ENCODE measurements at places on chromosomes 7 and 10.
A peak's percentile ranks its signal among the peaks of the same experiment; 100 is the strongest.

- DNase-seq = no peak
These were observed 66.3 kb downstream of the CYTH3 start for GRCh38 chr7:6205971-6206660.

GRCh38 chr7:38318803-38319416 is 45.5 kb upstream of the TARP start:
- no peak for DNase-seq

GRCh38 chr7:24141874-24142509 is 142.0 kb upstream of the NPY start:
- no peak for DNase-seq

DNA sequence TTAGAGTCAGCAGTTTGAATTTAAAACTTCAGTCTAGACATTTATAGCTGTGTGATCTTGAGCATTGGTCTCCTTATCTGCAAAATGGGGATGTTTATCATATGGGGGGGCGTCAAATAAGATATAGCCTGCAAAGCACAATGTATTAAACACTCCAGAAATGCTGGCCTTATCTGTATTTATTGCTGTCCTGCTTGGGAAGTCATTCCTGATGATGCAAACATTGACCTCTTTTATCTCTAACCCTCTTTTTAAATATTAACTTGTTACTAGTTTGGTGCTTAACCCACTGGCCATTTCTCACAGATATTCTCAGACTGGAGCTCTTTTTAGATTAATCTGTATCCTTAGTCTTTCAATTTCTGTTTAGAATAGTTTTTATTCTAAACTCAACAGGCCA is 13.2 kb downstream of the MRPS33 start:
- no peak for DNase-seq

- DNase-seq = peak; percentile 74
These were observed 9.7 kb upstream of the ZFAND2A start for GRCh38 chr7:1169409-1170368.

DNA sequence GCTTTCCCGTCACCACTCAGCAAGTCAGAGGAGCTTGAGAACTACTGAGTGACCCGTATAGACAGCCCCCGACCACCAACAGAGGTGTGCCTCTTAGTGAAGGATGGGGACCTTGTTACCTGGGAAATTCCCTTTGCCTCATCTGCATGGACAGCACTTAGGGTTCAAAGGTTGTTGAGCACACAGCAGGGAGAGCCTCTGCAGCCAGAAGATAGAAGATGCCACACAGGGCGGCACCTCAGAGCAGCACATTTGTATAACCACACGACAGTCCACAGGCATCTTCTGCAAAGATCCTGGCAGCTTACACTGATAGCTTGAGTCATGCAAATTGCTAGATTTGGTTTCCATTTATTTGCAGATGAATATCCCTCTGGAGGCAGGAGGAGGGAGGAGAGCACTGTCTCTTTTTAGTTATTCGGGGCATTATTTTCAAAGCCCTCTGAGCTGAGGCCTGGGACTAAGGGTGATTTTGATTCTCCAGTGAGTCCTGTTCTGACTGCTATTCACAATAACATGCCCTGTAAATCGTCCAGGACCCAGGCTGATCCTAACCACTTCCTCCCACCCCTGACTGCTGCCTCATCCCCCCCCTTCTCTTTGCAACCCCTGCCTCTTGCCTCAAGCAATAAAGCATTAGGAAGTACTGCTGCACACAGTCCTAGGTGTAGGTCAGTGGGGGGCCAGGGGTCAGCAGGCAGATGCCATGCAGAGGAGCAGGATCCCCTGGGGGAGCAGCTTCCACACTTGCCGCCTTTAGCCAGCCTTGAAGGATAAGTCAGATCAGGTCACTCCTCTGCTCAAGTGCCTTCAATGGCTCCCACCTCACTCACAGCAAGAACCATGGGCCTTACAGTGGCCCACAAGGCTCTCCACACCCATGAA is 24.6 kb upstream of the INMT start:
- no peak for DNase-seq

DNA sequence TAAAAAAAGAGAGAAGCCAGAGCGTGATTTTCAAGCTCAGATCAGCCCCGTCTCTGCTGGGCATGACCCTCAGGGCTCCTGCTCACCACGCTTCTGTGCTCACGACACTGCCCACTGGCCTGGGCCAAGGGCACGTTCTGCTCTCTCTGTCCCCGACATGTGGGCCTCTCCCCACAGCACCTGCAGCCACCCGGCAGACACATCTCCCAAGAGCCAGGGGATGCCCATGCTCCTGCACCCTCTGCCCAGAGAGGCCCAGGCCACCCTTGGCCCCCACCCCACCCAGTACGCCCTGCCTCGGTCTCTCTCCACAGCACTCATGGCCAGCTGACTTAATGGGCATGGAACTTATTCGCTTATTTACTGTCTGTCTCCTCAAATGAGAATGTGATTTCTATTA is 175.4 kb upstream of the RNF32 start:
- no peak for DNase-seq

DNA sequence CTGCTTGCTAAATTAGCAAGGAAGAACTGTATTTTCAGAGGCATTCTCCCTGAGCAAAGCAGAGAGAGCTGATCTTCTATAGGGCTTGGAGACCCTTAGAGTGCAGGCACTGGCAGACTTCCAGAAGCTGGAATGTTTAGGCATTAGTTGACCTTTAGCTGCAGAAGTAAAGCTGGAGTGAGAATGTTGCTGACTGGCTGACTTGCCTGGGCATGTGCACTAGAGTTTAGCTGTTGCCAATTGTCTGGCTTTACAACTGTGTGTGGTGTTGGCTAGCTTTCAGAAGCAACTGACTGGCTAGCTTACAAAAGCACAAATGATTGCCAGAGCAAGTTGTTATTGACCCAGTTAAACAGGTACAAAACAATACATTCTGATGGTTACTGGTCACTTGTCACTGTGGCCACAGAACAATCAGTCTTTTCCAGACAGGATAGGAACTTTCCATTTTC is 25.1 kb downstream of the FAM13C start:
- DNase-seq = no peak

DNA sequence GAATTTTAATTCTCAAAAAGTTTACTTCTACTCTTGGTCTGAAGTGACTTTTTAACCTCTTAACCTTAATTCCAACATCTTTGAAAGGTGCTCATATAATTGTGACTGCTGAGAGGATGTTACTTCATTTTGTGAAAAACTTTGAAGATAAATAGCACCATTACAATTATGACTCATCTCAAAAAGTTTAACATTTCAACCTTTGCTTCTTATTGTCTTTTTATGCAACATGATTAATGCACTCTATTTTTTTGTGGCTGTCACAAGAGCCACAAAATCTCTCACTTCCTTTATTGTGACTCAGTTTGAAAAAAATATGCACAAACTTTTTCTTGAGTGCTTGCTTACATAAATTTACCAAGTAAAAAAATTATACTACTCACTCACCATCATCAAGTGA is 383.1 kb downstream of the LRRTM3 start:
- no peak for DNase-seq

DNA sequence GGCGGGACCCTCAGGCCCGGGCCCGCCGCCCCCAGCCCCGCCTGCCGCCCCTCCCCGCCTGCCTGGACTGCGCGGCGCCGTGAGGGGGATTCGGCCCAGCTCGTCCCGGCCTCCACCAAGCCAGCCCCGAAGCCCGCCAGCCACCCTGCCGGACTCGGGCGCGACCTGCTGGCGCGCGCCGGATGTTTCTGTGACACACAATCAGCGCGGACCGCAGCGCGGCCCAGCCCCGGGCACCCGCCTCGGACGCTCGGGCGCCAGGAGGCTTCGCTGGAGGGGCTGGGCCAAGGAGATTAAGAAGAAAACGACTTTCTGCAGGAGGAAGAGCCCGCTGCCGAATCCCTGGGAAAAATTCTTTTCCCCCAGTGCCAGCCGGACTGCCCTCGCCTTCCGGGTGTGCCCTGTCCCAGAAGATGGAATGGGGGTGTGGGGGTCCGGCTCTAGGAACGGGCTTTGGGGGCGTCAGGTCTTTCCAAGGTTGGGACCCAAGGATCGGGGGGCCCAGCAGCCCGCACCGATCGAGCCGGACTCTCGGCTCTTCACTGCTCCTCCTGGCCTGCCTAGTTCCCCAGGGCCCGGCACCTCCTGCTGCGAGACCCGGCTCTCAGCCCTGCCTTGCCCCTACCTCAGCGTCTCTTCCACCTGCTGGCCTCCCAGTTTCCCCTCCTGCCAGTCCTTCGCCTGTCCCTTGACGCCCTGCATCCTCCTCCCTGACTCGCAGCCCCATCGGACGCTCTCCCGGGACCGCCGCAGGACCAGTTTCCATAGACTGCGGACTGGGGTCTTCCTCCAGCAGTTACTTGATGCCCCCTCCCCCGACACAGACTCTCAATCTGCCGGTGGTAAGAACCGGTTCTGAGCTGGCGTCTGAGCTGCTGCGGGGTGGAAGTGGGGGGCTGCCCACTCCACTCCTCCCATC is 82.7 kb downstream of the PAX2 start:
- peak; percentile 44 for DNase-seq

- DNase-seq = no peak
These were observed 33.4 kb upstream of the SLC39A12 start for GRCh38 chr10:17918187-17918903.

DNA sequence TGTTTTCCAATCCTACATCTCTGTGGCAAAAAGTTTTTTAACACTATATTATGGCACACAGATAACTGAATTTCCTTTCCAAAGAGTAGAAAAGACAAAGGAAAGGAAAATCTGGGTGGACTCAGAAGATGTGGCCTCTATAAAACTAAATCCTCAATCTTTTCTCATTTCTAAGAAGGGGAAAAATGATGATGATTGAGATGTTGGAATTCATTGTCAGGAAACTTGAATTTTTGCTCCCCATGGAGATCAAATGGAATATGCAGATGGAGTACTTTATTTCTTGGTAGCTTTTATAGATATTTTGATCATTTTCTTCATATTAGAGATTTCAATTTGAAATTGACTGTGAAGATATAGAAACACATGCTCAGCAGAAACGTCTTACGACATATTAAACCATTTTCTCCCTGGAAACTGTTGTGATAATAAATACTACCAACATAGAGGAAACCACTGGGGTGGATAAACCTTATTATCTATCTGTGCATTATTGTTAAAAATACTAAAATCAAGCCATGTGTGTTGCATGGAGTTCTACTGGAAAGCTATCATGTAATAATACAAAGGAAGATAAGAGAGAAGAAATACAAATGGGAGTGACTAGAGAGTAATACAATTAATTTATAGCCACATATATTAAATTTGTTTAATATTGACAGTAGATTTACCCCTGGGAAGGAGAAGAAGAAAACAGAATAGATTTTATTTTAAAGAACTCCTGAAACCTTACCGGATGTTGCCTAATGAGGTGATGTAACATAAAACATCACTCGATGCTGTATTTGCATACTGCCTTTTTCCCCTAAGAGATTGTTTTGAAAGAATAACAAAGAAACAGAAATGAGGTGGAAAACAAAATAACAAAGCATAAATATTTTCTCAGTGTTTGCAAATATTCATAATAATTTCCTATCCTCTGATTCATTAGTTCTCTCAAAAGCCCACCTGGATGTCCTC is 931.2 kb upstream of the C7orf33 start:
- DNase-seq = no peak

GRCh38 chr10:96271016-96271815 is at the start of gene BLNK:
TSS of gene BLNK (minus strand) at chr10:96271569. CDS start at chr10:96271398, 171 bp downstream.
- peak; percentile 40 for DNase-seq

- no peak for DNase-seq
These were observed 34.2 kb downstream of the ACTA2 start for GRCh38 chr10:88918191-88918905.

DNA sequence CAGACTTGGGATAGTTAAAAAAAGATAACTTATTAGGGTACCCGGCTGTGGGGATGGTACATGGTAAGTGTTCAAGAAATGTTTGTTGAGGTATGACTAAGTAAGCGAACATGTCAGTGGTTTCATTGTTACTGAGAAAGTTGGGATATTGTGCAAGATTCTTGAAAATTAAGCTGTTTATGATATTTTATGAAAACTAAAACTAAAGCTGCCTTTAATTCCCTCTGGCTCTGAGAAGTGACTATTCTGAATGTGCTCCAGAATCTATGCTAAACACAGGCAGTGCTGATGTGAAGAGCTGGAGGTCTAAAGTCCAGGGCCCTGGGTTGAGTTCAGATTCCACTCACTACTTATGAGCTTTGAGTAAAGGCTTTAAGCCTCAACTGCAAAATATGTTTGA is 72.9 kb downstream of the AOAH start:
- DNase-seq = no peak

DNA sequence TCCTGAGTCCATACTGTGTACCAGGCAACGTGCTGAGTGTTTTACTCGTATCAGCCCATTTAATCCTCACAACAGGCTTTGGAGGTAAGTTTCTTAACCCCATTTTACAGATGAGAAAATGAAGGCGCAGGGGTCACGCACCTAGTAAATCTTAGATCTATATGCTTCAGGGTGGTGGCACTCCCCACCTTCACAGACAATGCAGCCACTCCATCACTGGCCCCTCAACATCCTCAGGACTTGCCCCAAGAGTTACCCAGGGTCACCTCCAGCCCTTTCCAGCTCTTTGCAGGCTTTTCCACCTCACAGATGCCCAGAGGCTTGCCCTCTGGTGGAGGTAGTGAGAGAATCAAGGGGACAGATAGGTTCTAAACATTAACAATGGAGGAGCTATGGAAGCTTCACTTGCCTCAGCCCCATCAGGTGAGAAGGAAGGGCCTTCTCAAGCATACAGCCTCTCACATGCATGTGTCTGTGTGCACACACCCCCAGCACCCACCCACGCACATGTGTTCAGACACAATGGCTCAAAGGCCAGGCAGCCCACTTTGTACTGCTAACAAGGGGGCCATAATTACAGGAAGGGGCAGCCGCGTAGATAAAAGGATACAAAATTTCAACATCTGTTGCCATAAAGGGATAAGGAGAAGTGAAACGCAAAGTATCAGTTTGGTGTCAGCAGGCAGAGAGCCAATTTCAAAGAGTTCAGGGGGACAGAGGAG is 29.1 kb downstream of the DPCD start:
- no peak for DNase-seq

- DNase-seq = no peak
These were observed 440.5 kb downstream of the SEMA3D start for GRCh38 chr7:84746353-84746752.

- DNase-seq = no peak
These were observed 1.8 kb downstream of the ZMYND11 start for GRCh38 chr10:137031-137430.

DNA sequence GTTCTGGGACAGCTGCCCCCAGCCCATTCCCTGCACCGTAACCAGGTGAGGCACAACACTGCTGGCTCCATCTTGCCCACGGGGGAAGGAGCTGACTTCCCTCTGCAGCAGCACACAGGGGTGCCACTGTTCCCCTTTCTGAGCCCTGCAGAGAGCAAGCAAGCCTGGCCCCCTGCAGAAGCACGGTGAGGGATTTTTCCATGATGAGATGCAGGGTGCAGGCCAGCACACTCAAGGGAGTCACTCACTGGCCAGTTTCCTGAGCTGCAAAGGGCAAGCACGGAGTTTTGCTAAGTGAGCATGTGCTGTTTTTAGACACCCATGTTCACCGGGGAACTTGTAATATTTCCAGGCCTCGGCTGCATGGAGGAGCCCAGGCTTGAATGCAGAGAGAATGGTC is 176.6 kb downstream of the PIP4K2A start:
- DNase-seq = no peak

GRCh38 chr10:5843686-5844344 is 30.6 kb upstream of the GDI2 start:
- DNase-seq = no peak

Measured in activated B cell treated with CpG ODN at 0.5 μM for 24 hours (primary cell).